Fibroblast of lung (primary cell): ENCODE measurements at places on chromosomes 11 and 22. TPM values are rescaled to one million over a fixed set of nuclear protein-coding genes. Genes with fewer than 3 reads are reported as not detected.
A peak's percentile ranks its signal among the peaks of the same experiment; 100 is the strongest.

The SOX6 gene
- total RNA-seq = 1.8 and 5.1 TPM in 2 replicates

The E2F8 gene
- 0.17 TPM in 1 of 2 replicates, not detected in the other for total RNA-seq

The OR4D5 gene
- not detected in 2 replicates for total RNA-seq

- DNase-seq = no peak
Observed at GRCh38 chr11:105811242-105811641, 201.4 kb downstream of the GRIA4 start.

DNA sequence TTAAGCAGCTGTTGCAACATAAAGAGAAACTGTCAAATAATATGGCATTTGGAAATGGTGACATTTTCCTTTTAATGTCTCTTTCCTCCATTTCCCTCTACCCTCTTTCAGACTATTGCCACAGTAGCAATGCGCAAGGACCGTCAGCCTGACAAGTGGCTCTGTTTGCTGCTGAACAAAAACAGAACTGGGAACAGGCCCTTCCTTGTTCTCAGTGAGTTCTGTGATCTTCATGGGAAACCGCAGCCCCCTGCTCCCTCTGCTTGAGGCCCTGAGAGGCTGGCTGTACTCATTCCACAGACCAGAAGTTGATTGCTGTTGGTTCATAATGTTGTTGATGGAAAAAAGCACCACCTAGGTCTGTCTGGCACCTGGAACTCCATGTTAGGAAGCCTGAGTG lies 559.7 kb downstream of the OPCML start:
- DNase-seq = no peak

DNA sequence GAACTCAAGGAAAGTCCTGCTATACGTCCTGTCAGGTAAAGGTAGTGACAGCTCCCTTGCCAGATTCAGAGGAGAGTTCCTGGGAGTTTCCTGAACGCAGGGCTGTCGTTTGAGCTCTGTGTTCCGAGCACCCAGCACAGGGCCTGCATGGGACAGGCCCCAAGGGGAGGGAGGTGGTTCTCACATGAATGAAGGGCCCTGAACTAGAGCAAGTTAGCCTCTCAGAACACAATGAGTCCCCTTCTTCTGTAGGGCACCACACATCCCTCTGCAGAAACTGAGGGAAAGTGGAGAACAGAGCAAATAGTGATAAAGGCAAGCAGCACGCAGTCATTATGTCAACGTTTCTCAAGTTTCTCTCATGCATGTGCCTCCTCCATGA lies 35.3 kb downstream of the NEU3 start:
- no peak for DNase-seq

- peak; percentile 60 for DNase-seq
Observed at GRCh38 chr11:96054870-96055705, 131.2 kb upstream of the MTMR2 start.

GRCh38 chr11:2999464-2999998 lies 7.4 kb upstream of the NAP1L4 start:
- DNase-seq = no peak

GRCh38 chr11:73995731-73996130 lies 13.1 kb upstream of the UCP2 start:
- no peak for DNase-seq

The BATF2 gene
- 2.1 TPM in 2 replicates for total RNA-seq

GRCh38 chr11:11769362-11769761 lies 72.4 kb upstream of the USP47 start:
- DNase-seq = no peak

The DNAJB13 gene
- total RNA-seq = 0.17 TPM in 1 of 2 replicates, not detected in the other

The SEC14L6 gene
- total RNA-seq = under 0.01 and 0.66 TPM in 2 replicates

- no peak for DNase-seq
Observed at GRCh38 chr11:103735497-103736032, 300.9 kb upstream of the DDI1 start.

The ARSA gene
- total RNA-seq = 16.7 and 19.5 TPM in 2 replicates

The SYT8 gene
- total RNA-seq = not detected in 2 replicates

The MMP27 gene
- total RNA-seq = 0.17 TPM in 1 of 2 replicates, not detected in the other

GRCh38 chr11:95659088-95659487 lies 130.5 kb downstream of the FAM76B start:
- DNase-seq = peak; percentile 65

GRCh38 chr22:48104102-48104738 lies 1341.8 kb downstream of the TBC1D22A start:
- DNase-seq = no peak

GRCh38 chr11:20161923-20162744 lies 1.9 kb upstream of the DBX1 start:
- no peak for DNase-seq

DNA sequence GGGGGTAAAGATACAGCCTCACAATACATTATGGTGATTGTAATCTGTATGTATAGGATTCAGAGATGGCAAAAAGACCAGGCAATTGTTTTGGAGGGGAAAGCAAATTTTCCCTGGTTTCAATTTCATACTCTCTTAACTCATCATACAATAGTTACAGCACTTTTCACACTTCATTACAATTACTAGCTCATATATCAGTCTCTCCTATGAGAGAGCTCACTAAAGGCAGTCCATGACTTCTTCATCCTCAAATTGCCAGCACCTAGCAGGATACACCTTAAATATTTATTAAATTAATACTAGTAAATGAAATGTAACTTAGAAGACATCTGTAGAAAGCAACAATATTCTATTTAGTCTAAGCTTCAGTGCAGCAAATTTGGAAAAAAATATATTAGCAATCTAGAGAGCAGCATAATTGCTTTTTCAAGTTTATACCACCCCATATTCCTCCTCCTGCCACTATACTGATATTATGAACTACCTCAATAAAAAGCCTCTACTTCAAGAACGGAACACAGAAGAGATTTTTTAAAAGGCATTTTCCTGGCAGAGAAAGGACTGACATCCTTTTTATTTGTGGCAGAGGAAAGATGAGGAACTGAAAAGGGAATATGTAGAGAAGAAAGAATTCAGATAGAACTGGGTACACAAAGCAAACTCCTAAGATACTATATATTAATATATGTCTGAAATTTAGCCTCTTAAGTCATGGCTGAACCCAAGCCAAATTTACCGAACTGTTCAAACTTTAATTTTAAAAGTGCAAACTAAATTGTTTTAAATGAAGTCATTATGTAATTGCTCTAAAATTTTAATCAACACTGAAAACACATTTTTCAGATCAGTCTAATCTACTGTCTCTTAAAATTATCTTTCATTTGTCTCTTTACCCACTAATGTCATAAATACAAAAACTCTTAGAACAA lies 27.7 kb downstream of the PICALM start:
- DNase-seq = no peak

The ZBED4 gene
- total RNA-seq = 6.3 and 6.4 TPM in 2 replicates

DNA sequence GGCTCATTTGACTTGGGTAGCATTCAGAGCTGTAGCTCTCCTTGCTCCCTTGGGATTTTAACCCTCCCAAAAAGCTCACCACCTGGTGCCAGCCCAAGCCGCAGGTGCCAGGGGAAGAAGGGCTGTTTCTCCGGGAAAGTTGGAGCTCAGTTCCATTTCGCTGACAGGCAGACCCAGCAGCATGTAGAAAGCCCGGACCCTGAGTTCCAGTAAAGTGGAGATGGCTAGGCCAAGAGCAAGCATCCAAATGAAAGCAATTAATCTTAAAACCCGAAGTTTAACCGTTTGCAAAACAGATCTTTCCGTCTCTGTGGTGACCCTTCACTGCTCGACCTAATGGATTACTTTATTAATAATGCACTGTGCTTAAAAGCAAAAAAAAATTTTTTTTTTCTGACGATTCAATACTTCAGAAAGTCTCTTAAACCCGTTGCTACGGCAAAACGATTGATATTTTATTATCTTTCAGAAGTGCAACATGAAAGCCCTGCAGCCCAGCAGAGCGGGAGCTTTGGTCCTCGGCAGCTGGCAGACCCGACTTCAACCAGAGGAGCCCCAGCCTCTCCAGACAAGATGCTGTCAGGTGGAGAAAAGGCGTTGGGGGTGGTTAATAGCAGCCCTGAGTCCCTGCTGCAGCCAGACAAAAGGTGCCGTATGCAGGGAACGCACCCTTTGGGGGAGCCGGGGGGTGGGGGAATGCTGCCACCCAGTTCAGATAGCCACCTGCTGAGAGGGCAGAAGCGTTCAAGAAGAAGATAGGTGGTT lies 3.3 kb downstream of the LMO1 start:
- no peak for DNase-seq

GRCh38 chr11:65065851-65066250 lies 7.5 kb upstream of the NAALADL1 start:
- DNase-seq = no peak

GRCh38 chr22:20881231-20881630 lies 22.4 kb downstream of the SNAP29 start:
- DNase-seq = no peak

The IGLL1 gene
- not detected in 2 replicates for total RNA-seq

- no peak for DNase-seq
Observed at GRCh38 chr22:24162436-24162835, 18.9 kb upstream of the SUSD2 start.

DNA sequence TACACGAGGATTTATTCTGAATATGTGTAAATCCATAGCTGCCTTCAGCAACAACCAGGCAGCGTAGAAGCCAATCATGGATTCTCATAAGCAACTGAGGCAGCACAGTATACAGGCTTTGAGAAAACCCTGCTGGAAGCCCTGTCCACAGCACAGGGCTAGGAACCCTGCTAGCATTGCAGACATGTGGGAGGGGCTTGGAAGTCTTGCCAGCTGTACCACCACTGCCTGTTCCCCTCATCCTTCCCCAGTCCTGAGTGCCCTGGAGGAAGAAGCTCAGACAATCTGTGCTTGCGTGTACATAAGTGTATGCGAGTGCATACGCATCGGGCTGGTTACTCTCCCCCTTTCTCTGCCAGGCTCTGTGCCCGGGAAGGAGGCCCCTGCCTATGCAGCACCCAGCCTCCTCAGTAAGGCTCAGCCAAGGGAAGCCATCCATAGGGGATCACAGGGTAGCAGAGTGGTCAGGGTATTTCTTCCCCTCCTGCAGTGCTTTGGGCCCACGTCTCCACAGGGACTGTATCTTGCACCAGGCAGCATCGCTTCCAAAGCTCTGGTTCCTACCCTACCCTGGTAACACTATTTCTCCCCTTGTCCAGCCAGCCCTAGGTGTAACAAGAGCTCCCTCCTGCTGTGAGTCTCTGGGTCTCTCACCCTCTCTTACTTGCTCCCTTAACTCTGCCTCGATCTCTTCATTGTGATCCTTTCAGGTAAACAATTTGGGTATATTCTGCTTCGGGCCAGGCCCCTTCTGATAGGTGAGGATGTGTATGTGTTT lies 90.5 kb downstream of the GALNT18 start:
- DNase-seq = no peak

The ARHGAP20 gene
- total RNA-seq = 9.4 and 11.6 TPM in 2 replicates

- DNase-seq = peak; percentile 53
Observed at GRCh38 chr11:103358251-103358650, 249.0 kb downstream of the DYNC2H1 start.

The CASP5 gene
- total RNA-seq = 0.17 and 0.26 TPM in 2 replicates

The BIRC3 gene
- total RNA-seq = 3.3 TPM in 2 replicates

GRCh38 chr11:11971906-11972547 lies 36.4 kb downstream of the DKK3 start:
- no peak for DNase-seq
